Ammon's horn (tissue), 1 donor: ENCODE measurements at places on chromosomes 5 and 9.
A peak's percentile ranks its signal among the peaks of the same experiment; 100 is the strongest.

DNA sequence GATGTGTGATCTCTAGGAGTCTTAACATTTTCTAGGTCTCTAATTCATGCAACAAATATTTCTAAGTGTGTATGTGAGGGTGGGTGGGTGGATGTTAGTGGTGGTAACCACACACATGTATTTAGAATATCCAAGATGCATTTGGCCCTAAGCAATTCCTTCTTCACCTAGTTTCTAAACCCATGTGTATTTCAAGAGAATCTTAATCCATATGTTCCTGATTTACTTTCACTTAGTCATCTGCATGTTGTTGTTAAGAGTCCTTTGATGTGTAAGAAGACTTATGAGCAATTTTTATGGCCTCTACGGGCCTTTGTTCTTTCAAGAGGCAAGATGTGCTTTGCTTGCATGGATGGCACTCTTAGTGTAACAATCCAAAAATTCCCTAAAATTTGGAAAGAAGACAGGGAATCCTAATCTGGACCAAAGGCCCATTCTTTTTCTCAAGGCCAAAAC is 282.6 kb downstream of the SPATA31D1 start:
- DNase-seq: no peak

GRCh38 chr9:134854541-134854981 is 26.0 kb upstream of the FCN2 start:
- no peak for DNase-seq

DNA sequence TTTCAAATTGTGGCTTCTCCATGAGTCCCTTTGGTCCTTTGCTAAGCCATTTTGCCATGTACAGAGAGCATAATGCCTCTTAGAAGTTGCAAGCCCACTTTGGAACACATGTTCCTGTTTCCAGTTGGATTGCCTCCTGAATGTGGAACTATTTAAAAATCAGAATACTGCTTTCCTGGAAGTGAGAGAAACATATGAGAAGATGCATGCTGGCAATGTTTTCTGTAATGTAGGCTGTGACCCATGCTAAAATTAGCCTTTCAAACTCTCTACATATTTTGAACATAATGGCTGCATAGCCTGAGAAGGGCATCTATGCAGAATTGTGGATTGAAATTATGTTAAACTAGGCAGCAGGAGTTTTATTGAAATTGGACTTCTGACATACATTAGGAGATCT is 175.5 kb upstream of the PAPPA start:
- DNase-seq: peak; percentile 4

- no peak for DNase-seq
These were observed 92.5 kb downstream of the ELAVL2 start for GRCh38 chr9:23733495-23734078.

- DNase-seq: no peak
These were observed 73.4 kb upstream of the ASS1 start for GRCh38 chr9:130371196-130371966.

GRCh38 chr5:84032324-84032723 is 311.7 kb upstream of the HAPLN1 start:
- DNase-seq: no peak

DNA sequence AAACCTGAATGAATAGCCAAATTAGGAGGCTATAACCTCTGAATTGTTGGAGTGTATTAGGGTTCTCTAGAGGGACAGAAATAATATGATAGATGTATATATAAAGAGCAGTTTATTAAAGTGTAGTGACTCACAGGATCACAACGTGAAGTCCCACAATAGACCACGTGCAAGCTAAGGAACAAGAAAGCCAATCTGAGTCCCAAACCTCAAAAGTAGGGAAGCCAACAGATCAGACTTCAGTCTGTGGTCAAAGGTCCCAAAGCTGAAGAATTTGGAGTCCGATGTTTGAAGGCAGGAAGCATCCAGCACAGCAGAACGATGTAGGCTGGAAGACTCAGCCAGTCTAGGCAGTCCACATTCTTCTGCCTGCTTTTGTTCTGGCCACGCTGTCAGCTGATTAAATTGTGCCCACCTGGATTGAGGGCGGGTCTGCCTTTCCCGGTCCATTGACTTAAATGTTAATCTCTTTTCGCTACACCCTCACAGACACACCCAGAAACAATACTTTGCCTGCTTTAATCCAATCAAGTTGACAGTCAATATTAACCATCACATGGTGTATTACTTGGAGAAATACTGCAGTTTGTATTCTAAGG is 550.6 kb downstream of the CDH10 start:
- DNase-seq: no peak
